ENCODE measurements at places on chromosomes 12 and 14.
A peak's percentile ranks its signal among the peaks of the same experiment; 100 is the strongest.

- no peak for DNase-seq
These were observed 211.1 kb upstream of the DAAM1 start for GRCh38 chr14:58977366-58977765.

- DNase-seq = no peak
These were observed 369.6 kb downstream of the ATP23 start for GRCh38 chr12:58310809-58311622.

- DNase-seq = no peak
These were observed 154.4 kb upstream of the PDE3A start for GRCh38 chr12:20213723-20214625.

GRCh38 chr12:52647601-52648000, 4.4 kb downstream of the KRT2 start:
- DNase-seq = no peak

GRCh38 chr14:31045501-31046080, 19.4 kb upstream of the STRN3 start:
- DNase-seq = no peak

- no peak for DNase-seq
These were observed 107.9 kb downstream of the PPM1H start for GRCh38 chr12:62827042-62827441.

DNA sequence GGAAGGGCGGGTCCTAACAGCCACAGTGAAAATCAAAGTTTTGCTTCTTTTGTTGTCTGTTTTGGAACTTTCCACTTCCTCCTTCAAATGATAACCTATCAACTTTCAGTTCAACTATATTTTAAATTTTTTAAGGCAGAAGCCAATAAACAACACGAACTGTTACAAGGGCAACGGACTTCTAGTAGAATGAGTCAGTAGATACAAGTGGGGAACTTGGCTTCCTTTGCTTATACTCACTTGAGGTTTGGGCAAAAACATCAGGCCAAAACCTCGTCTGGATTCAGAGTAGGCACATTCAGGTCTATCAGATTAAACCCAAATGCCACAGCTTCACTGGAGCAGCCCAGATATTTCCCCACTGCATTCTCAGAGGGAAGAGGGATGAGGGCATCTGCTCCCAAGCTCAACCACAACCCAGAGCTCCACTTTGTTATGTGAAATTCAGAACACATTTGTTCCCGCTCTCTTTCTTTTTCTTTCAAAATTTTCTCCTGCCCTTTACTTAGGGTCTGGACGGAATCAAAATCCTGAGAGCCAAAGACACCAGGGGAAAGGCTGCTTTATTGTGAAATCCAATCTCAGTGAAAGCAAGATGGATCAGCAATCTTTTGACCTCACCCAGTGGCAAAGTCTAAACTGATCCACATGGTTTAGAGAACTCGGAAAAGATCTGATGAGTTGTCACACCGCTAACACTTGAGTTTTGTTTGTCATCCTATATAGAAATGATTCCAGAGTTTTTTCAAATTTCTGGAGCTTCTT, 152.5 kb upstream of the BTG1 start:
- peak; percentile 7 for DNase-seq

DNA sequence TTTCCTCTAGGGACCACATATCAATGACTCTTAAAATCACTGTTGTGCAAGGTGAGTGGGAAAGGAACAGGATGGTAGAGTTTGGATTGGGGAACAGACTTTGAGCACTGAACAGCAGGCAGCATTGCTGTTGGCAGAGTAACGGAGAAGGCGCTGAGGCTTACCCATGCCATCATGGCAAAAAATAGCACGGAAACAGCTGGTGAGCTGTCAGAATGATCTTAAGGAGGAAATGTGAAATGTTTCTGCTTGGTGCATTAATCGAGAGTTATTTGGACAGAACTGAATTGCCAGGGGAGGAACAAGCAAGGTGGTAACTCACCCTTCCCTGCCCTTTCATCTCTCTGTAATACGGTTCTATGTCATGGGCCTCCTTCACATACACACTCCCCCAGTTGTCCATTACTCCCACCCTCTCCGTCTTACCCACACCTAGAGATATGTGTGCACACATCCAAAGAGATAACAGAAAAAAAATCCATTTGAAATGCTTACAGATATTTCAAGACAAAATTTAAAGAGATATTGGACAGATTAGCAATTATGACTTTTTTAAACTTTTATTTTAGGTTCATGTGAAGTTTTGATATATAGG, 572.5 kb downstream of the DIO2 start:
- no peak for DNase-seq

DNA sequence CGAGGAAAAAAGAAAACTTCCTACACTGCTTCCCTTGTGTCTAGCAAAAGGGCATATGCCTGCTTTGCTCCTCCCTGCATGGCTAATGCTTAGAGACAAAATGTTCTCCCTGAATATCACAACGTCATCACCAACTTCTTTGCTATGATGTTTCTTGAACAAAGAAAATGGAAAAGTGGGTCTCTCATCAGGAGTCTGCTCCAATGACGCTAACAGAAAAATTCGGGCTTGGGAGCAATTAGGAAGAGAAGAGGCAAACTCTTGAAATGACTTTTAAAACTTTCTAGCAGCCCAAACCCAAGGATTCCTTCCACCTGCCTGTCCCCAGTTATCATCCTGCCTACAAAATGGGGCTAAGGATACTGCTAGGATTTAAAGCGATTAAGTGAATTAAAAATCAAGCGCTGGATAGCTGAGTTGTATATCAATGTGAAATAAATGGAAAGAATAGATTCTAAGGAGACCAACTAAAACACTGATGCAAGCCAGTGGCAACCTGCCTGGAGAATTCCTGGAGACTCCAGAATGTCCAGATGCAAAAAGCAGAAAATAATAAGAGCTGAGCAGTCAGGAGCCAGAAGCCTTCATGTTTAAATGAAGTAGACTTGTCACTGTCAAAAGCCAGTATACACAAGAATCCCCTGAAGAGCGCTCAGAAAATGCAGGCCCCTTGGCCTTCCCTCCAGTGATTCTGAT, 183.8 kb downstream of the DPF3 start:
- no peak for DNase-seq

DNA sequence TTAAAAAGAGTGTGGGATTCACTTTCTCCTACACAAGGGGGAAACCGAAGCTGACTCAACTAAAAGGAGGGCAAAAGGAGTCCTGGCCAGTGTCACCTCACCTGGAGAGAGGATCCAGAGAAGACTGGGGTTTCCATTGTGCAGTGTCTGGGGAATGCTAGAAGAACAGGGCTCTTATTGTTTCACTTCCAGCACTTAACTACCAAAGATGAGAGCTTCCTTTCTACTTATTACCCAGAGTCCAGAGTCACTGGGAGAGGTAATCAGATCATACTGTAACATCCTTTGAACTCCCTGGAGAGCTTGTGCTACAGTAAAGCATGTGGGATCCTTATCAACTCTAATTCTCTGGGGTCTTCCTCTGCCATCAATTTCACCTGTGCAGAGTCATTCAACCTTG, 148.4 kb upstream of the BCL2L14 start:
- DNase-seq = no peak

DNA sequence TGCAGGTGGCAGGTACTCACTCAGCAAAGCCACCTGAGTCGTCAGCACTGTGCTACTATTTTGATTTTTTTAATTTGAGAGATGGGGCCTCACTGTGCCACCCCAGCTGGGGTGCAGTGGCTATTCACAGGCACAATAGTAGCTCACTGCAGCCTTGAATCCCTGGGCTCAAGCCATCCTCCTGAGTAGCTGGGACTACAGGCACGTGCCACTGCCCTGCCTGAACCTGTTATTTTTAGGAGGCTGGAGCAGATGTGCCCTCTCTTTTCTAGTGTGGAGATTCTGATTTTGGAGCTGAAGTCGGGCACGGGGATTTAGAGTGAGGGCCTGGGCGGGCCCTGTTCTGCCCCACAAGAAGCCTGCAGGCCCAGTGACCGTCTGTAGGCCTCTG, 17.3 kb downstream of the SLC25A47 start:
- no peak for DNase-seq

DNA sequence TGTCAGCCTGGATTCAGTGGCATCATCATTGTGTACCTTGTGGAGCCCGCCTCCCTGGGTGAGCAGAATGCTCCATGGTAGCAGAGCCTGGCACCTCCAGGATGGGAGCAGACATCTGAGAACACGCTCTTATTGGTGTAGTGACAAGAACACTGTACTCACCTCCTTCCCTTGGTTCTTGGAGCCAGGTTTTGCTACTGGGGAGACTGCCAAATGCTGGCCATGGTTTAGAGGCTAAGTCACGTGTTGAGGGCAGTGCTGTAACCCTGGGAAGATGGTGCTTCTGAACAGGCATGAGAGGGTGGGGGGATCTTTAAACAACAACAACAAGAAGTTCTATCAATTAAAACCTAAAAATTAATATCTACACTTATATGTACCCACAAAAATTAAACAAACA, 47.6 kb upstream of the ASPG start:
- DNase-seq = no peak

DNA sequence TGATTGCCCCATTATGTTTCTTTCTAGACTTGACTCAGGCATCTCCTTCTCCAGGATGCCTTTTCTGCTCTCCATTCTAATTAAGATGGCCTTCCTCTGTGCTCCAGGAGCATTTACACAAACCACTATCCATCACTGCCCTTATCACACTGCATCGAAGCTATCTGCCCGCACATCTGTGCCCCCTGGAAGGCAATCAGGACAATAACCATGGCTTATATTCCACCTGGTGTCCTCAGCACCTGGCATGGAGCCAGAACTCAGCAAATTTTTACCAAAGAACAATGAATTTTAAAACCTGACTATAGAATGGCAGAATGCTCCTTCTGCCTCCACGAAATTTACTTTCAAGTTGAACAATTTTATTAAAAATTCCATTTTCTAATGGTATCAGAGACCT, 465.8 kb downstream of the APAF1 start:
- no peak for DNase-seq

DNA sequence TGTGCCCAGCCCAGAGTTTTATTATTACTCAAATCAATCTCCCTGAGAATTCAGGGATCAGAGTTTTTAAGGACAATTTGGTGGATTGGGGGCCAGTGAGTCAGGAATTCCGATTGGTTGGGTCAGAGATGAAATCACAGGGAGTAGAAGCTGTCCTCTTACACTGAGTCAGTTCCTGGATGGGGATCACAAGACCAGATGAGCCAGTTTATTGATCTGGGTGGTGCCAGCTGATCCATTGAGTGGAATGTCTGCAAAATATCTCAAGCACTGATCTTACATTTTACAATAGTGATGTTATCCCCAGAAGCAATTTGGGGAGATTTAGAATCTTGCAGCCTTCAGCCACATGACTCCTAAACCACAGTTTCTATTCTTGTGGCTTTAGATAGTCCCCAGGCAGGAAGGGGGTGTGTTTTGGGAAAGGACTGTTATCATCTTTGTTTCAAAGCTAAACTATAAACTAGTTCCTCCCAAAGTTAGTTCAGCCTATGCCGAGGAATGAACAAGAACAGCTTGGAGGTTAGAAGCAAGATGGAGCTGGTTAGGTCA, 89.1 kb upstream of the CNOT2 start:
- DNase-seq = no peak

All from activated T-helper 1 cell treated with anti-CD3 and anti-CD28 coated beads, Interleukin-12 subunit alpha, Interleukin-12 subunit beta, Interleukin-2, Interleukin-4 antibody, amounts not matched to agents 30 ng/mL and 10 ng/mL and 1 ng/mL, durations not matched to agents 14 hours and 24 hours and 36 hours (primary cell).